ENCODE measurements at places on chromosomes 12 and 14.

DNA sequence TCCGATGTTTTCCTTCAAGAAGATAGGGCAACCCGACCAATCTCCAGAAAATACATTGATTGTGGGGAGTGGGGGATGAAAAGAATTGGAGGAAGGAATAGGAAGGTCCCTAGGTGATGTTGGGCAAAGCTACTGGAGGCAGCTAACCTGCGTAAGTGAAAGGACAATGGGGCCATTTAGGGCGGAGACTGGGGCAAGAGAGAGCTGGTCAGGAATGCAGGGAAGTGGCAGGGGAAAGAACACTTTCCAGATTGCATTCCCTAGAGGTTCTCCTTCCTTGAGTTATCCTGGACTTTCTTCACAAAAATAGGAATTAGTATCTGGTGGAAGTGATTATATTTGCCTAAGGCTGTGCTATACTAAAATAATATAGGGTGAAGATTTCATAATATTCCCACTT is 151.8 kb upstream of the HMGA2 start:
- DNase-seq = no peak

GRCh38 chr14:51575349-51576116 is 76.2 kb upstream of the FRMD6 start:
- DNase-seq = peak; percentile 60

GRCh38 chr12:57621497-57622292 is 10.5 kb downstream of the ARHGEF25 start:
- DNase-seq = no peak

- no peak for DNase-seq
Observed at GRCh38 chr14:93862265-93862664, 64.9 kb upstream of the FAM181A start.

GRCh38 chr14:68506021-68506644 is 286.7 kb downstream of the ZFP36L1 start:
- DNase-seq = no peak

DNA sequence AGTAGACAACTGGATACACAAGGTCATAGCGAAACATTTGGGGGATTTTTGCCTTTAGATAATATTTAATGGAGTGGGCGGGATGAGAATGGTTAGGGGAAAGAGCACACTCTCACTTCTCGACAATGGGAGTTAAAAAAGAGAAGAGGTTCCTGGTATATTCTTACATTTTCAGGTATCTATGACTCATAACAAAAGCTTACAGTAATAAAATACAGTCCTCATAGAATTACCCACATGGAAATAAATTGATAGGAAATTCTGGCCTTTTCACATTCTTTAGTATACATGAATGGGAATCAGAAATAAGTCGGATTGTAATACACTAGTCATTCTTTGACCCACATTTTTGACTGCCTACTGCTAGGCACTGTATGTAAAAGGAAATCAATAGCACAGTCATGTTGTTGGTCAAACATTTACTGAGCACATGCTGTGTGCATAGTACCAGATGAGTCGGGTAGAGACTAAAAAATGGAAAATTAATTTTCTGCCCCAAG is 8.2 kb upstream of the CRADD start:
- peak; percentile 9 for DNase-seq

- no peak for DNase-seq
Observed at GRCh38 chr14:71332476-71332875, 425.2 kb downstream of the PCNX1 start.

DNA sequence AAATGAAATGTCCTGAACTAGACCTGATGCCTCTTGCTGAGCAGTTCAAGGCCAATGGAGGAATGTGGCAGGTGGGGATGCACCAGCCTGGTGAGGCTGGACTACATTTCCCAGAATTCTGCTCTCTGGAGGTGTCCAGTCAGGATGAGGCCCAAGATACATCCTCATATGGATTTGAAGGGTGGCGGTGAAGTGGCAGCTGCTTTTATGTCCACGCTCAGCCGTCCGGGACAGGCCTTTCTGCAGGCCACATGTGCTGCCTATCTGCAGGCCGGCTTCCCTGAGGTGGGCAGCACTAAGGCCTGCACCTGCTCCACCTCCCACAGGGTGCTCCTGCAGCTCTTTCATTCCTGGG is 230.2 kb downstream of the BCL11B start:
- DNase-seq = no peak

- no peak for DNase-seq
Observed at GRCh38 chr12:15152456-15152855, 68.8 kb downstream of the RERG start.

DNA sequence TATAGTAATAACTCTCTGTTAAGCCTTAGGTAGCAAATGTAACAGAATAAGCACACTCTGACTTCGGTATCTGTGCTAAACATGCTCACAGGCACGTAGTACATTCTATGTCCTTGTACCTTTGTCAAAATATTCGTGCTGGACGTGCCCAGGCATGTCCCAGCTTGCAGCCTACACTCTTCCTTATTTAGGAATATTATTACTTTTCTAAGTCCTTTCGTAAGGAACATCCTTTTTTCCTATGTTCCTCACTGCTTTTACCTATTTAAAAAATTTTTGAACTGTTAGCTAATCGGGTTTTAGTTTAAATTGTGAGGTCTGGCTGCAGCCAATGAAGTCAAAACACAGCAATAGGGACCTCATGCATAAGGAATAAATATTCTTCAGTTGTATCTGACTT is 24.1 kb upstream of the UBC start:
- DNase-seq = peak; percentile 66
